NCI-H2107 (cell line): ENCODE measurements at places on chromosomes 11 and 22.
A peak's percentile ranks its signal among the peaks of the same experiment; 100 is the strongest.

- no peak for DNase-seq
These were observed at the start of gene NXPE1 for GRCh38 chr11:114559425-114560310. Gene NXPE1 (minus strand): TSS chr11:114559881. CDS start chr11:114551201, 8,680 bp downstream.

GRCh38 chr22:26785932-26786331 lies 128.5 kb downstream of the MIAT start:
- DNase-seq = no peak

DNA sequence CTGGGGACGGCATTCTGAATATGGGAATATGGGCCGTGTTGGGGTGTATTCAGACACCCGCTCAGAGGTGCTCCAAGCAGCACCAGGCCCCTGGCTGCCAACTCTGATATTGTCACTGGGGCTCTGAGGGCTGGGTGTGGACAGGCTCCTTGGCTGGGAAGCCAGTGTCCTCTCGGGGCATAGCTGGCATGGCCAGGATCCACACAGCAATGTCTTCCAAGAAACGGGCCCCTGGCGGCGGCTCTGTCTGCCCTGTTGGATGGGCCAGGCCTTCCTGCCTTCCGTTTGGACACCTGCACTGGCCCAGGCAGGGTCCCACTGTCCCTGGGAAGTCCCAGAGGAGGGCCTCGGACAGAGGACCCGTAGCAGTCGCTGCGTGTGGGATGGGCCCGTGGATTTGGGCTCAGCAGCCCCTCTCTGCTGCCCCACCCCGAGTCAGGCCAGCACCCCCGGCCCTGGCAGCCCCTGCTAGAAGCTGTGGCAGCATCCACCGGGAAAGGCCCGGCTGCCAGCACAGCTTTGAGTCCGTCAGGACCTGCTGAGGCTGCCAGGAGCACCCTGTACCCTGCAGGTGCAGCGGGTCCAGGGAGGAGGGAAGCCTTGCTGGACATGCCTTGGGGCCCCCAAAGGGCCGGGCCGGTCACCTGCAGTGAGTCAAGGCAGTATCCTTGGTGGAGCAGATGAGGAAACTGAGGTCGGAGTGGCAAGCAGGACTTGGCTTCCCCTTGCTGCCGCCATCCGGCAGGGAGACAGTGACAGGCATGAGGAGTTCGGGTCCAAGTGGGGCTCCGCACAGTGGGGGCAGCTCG lies 4.1 kb downstream of the PANX2 start:
- DNase-seq = no peak

- no peak for DNase-seq
These were observed 101.6 kb upstream of the B3GAT1 start for GRCh38 chr11:134513585-134514120.

DNA sequence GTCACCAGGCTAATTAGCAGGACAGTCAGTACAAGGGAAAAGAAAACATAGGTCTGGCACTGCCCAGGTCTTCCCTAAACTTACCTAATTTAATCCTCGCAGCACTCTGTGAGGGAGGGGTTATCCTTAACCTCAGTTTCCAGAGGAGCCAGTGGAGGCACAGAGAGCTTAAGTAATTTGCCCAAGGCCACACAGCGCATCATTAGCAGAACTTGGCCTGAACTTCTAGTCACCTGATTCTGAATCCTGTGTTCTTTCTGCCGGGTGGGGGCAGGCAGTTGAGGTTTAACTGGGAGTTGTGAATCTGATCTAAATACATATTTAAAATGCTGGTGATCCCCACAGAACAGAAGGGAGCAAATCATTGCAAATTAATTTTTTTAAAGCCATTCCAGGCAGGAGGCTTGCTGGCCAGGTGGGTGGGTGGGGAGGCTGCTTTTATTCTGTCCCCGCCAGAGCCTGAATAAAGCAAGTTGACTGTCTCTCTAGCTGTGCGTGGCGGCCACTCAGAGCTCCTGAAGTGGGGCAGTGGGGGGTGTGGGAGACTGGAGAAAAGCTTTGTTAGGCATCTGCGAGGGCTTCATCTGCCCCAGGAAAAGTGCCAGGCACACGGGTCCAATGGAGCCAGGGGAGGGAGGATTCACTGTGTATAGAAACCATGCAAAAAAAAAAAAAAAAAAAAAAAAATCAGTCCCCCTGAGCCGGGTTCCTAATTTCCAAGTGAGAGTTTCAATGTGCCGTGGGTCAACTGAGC lies 66.1 kb downstream of the NFAM1 start:
- DNase-seq = no peak

- no peak for DNase-seq
These were observed 29.9 kb downstream of the GNAZ start for GRCh38 chr22:23100124-23100801.

DNA sequence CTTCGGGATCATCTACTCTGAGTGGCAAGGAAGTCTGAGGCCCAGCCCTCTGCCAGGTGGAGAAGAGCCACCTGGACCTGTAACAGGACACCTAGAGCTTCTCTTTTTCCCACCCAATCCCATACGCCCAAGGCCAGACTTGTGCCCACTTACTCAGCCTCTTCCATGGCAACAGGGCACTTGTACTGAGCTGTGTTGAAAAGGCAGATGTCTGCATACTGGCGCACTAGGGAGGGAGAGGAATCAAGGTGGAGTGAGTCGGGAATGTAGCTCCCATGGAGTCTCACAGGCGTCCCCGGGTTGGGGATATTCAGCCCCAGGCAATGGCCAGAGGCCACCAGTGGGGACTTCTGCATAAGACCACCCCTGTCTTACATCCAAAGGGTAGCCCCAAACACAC lies 36.1 kb downstream of the TPBGL start:
- DNase-seq = peak; percentile 83

DNA sequence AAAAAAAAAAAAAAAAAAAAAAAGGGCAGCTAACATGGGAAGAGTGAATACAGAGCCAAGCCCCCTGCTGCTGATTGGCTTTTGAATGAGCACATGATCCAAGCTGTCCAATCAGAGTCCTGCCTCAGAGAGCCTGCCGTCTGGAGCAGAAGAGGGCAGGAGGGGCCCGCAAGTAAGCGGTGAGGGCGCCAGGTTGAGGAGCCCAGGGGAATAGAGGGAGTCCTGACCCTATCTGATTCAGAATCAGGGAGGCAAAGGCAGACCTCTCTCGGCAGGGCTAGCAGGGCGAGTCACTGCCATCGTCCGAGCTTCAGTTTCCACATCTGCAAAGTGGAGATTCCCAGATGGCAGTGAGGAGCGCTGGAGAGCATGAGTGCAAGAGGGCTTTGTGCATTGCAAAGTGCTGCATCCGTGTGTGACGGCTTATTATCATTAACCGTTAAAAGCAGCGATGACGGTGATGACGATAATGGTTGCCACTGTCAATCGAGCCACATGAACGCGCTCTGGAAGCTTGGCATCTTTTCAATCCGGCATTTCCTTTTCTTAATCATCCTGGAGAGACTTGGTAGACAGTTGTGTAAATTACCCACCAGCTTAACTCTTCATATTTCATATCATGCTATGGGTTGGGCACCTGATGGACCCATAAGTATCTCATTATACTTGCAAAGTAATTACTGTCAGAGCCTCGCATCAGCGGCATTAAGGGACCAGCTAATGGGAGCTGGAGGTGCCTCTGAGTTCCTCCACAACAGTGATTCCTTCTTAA lies 68.6 kb upstream of the ATXN10 start:
- no peak for DNase-seq

- DNase-seq = no peak
These were observed 812.2 kb downstream of the LRRC4C start for GRCh38 chr11:40647295-40647694.

DNA sequence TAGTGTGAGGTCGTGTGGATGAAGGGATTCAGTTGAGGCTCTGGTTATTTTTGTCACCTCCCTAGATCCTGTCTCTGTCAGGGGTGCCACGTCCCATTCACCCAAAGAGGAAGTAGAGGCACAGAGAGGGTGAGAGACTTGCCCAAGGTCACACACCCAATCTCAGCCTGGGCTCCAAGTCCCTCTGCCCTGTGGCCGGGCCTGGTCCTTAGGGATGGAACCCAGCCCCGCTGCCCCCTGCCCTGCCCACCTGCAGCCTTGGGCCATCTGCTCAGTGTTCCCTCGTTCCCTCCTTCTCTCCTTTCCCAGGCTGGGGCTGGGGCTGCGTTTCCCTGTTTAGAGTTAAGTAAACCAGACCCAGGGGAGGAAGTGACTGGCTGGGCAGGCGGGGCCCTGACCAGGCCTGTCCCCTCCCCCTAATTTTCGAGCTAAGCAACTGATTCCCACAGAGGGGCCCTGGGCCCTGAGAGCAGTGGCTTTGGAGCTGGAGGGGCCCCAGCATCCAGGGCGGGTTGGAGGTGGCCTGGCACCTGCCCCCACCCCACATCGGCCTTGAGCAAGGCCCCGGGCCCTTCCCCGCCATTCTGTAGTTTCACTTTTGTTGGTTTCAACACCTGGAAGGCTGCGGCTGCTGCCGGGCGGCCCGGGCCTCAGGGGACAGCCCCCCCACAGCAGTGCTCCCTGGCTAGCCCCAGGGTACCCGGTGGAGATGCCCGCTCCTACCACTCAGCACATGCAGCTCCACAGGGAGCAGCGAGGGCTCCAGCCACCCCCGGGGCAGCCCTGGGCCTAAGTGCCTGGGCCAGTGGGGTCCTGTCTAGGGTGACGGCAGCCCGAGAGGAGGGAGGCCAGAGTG lies 1.5 kb downstream of the TCIRG1 start:
- peak; percentile 15 for DNase-seq

DNA sequence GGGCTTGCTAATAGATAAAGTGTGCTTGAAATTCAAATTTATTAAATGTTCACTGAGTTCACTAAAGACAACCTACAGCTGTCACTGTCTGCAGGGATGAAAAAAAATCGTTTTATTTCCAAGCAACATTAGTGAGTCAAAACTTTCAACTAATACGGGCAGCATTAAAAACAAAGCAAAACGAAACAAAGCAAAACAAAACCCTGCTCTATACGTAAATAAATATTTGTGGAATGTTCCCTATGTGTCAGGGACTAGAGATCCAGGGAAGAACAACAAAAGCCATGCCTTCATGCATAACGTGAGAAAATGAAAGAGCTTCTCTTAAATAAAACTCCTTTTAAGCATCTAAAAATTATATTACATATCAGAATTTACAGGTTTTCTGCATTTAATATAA lies 553 bp downstream of the NAALAD2 start:
- DNase-seq = no peak

DNA sequence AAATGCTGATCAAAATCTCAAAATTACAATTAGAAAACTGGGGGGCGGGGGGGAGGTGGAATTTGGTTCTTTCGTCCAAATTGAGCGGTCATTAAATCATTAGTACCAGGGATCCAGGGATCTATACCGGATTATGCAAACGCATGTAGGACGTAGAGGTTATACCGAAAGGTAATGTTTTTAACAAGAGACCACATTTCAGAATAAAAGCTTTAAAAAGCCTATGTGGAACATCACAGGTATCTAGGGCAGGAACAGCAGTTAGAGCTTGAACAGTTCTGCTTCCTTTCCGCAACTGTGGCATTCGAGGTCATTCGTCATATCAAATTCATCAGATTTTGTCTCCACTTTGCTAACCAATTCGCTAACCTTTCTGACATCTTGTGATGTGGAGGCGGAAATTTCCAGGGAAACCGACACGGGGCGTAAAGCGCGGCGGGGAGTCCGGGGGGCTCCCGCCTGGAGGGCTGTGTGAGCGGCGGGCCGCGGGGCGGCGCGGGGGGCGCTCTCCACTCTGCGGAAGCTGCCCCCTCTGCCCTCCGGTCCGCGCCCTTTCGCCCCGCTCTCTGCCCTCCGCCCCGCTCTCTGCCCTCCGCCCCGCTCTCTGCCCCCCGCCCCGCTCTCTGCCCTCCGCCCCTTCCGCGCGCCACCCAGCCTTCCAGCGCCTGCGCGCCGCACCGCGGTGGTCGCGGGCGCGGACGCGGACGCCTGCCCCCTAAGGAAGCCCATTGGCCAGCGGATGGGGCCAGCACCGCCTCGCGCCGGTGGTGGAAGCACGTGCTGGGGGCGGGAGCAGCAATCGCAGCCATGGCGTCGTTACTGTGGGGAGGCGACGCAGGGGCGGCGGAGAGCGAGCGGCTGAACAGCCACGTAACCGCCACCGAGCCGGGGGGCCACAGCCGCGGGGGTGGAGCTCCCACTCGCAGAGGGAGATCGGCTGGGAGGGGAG lies at the start of gene DDX25:
Gene DDX25, plus strand, starts transcription at position 798 of the 949 bp plus-strand sequence. Its CDS starts 10 bp downstream, at position 808.
- DNase-seq = no peak

DNA sequence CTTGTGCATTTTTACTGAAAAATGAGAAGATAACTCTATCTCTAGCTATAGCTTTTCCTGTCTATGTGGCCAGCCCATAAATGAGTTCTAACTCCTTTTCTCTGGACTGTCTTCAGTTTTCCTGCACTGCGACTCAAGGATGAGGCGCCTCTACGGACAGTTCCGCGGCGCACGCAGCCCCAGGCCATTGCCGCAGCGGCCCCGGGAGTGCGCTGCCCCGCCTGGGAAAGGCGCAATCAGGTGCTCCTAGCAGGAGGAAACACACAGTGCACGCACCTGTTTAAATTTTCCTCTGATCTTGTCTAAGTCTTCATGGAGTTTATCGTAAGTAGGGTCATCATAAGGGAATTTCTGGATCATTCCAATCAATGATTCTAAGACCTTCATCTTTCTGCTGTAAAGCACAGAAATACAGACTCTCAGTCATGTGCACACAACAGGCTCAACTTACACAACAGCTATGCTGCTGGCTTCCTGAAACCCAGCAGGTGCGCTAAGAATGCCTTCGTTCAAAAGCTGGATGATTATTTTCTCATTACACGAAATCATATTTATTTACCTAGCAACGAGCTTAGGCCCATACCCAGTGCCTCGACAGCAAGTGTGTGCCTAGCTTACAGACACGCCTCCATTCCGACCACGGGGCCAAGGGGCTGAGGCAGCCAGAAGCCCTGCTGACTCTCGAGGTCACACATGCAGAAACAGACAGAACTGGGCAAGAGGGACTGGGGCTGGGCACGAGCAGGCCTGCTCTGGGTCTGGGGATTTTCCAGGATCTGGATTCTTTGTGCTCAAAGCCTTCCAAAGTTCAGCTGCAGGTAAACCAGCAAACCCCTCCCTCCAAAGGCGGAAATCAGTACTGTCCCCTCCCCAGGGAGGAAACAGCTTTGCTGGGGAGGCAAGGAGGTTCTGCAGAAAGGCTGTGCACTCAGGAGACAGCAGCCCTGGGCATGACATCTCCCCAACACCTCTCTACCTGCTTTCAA lies 7.2 kb downstream of the LTO1 start:
- DNase-seq = no peak

- no peak for DNase-seq
These were observed 21.8 kb upstream of the OPCML start for GRCh38 chr11:133553885-133554740.

DNA sequence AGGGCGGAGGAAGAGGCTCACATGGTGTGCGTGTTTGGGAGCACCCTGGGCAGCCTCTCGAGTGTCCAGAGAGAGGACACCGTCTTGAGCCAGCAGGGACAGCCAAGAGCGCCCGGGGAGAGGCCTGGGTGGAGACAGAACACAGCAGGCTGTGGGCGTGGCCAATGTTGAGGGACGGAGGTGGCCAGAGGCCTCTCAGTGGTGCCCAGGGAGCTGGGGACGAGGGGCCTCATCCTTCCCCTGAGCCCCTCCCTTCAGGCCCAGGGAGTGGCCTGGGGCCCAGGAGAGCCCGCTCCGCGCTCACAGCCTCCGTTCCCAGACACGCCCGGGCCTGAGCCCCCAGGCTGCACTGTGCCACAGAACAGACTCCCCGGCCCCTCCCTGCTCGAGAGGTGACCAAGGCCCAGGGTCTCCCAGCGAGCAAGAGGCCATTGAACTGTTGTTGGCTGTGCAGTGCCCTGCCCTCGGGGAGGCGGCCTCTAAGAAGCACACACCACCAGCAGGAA lies 48.4 kb downstream of the CDKN1C start:
- DNase-seq = no peak

- DNase-seq = no peak
These were observed 2.9 kb downstream of the TUB start for GRCh38 chr11:8083871-8084281.

GRCh38 chr22:24441406-24442351 lies 14.3 kb downstream of the ADORA2A start:
- no peak for DNase-seq

GRCh38 chr11:61278001-61278470 lies 17.1 kb downstream of the VWCE start:
- no peak for DNase-seq

- DNase-seq = peak; percentile 47
These were observed 79.9 kb downstream of the GRAMD1B start for GRCh38 chr11:123509737-123510578.
